ENCODE measurements at places on chromosomes 4 and X.

- DNase-seq: no peak
Measured at GRCh38 chrX:36787752-36788151, 220.4 kb upstream of the FAM47C start.

GRCh38 chr4:40114206-40114605 lies 57.6 kb downstream of the N4BP2 start:
- no peak for DNase-seq

- DNase-seq: no peak
Measured at GRCh38 chr4:112668131-112668530, 31.2 kb downstream of the LARP7 start.

GRCh38 chr4:45550766-45551366 lies 573.0 kb downstream of the GABRG1 start:
- no peak for DNase-seq

GRCh38 chr4:100289530-100289888 lies 99.2 kb upstream of the DDIT4L start:
- DNase-seq: no peak

DNA sequence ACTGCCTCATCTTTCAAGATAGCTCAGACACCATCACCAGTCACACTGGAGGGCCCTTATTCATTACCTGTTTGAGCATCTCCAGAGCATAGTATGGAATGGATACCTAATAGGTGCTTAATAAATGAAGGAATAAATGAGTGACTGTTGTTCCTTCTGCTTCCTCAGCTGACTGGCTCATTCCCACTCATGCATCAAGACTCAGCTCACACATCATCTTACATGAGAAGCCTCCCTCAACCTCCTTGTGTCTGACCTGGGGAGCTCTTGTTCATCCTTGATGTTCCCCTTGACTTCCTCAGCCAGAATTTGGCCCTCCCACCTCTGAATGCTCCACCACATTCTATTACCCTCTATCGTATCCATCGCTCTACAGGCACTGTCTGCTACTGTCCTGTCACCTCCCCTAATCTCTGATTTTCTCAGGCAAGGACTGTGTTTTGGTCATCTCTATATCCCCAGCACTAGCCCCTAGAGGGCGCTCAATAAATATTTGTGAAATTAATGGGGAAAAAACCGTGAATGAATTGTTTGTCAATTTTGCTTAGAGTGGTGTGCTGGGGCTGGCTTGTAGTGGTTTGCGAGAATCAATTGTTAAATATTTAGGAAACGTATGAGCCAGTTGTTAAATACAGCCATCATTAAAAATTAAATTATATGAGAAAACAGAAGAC lies 88.3 kb downstream of the NHSL2 start:
- DNase-seq: no peak

- no peak for DNase-seq
Measured at GRCh38 chrX:68894513-68895340, 65.9 kb downstream of the EFNB1 start.

GRCh38 chr4:177667687-177668086 lies 225.4 kb upstream of the AGA start:
- no peak for DNase-seq

GRCh38 chr4:119725688-119726330 lies 97.2 kb upstream of the PDE5A start:
- no peak for DNase-seq

DNA sequence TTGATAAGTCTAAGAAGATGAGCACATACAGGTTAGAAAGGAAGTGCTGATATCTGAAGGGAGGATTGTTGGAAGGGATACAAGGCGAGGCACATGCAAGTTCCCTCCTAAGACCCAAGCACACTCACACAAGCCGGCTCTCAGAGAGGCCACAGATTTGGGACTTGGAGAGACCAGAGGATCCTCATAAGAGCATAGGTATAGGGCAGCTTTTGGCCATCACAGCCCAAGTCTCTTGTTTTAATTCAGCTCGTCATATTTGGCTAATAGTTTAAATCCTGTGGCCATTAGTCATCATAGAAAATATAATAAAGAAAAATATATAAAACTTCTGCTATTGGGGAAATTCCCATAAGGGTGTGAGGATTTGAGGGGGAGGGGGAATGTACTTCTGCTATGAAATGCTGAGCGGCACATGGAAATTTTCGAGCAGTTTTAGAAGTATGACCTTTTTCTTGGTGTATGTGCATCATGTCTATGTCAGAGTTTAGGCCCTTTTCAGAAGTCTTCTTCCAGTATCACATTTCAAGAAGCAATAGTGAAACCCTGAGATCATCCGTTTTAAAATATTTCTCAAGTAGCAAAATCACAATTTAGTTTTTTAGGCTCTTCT lies 97.7 kb downstream of the NFKB1 start:
- no peak for DNase-seq

- no peak for DNase-seq
Measured at GRCh38 chrX:94366616-94367015, 692.6 kb downstream of the FAM133A start.

- DNase-seq: no peak
Measured at GRCh38 chr4:86720508-86721068, 126.5 kb downstream of the PTPN13 start.

DNA sequence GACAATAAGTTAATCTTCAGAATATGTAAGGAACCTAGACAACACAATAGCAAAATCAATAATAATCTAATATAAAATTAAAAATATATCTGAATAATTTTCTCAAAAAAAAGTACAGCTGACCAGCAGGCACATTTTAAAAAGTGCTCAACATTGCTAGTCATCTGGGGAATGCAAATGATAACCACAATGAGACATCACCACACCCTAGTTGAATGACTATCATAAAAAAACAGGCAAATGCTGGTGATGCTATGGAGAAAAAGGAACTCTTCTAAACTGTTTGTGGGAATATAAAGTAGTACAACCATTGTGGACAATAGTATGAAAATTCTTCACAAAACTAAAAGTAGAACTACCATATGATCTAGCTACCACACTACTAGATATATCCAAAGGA lies 956.9 kb upstream of the NDST4 start:
- DNase-seq: no peak

GRCh38 chr4:81874661-81875515 lies 403.2 kb upstream of the RASGEF1B start:
- DNase-seq: no peak

GRCh38 chr4:57501720-57502119 lies 391.5 kb upstream of the IGFBP7 start:
- no peak for DNase-seq

All from substantia nigra (tissue), 51 donors.